ENCODE measurements at places on chromosomes 3 and 15. TPM values are rescaled to one million over a fixed set of nuclear protein-coding genes. Genes with fewer than 3 reads are reported as not detected.
A peak's percentile ranks its signal among the peaks of the same experiment; 100 is the strongest.

DNA sequence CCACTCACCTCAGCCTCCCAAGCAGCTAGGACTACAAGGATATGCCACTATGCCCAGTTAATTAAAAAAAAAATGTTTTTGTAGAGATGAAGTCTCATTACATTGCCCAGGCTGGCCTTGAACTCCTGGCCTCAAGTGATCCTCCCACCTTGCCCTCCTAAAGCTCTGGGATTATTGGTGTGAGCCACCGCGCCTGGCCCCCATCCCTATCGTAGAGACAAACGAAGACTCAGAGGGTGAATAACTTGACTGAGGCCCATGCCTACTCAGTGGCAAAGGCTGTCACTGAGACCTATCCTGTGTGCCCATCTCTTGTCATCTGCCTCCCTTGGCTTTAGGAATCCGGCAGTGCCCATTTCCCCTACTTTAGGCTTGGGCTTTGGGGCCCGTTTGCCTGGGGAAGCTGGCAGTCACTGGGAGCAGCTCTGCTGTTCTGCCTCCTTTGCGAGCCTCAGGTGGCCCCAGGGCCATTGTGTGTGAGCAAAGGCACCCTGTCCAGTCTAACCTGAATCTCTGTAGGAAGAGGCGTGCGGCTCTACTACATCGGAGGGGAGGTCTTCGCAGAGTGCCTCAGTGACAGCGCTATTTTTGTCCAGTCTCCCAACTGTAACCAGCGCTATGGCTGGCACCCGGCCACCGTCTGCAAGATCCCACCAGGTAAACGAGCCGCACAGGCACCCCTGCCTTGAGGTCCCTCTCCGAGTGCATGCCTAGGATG lies 70.1 kb downstream of the AAGAB start:
- no peaks in the 10 kb centered on the region for H3K36me3 ChIP-seq
- DNase-seq: no peak
- H3K27ac ChIP-seq: no peak overlapping the region
- peaks cover 9% of the 10 kb centered on the region for H3K4me1 ChIP-seq
- no peaks in the 10 kb centered on the region for H3K27me3 ChIP-seq
- no peak overlapping the region for H3K4me3 ChIP-seq

DNA sequence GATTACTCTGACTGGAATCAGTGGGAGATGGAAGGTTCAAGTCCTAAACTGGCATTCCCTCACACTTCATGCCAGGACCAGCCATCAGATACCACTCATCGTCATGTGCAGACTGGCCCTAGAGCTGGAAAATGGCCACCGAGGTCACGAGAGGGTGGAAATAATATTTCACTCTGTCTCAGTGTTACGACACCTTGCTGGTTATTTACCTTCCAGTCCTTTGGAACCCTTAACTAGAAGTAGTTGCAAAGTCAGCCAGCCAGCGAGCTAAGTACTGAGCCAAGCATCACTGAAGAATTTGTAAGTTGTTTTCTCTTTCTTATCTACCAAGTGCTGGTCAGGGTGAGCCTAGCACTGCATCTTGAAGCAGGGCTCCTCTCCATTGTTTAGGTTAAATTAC lies 309.9 kb upstream of the RASGRP1 start:
- DNase-seq: no peak
- H3K36me3 ChIP-seq: no peaks in the 10 kb centered on the region
- no peak overlapping the region for H3K27ac ChIP-seq
- H3K27me3 ChIP-seq: no peaks in the 10 kb centered on the region
- H3K4me3 ChIP-seq: no peak overlapping the region

GRCh38 chr3:141875893-141876380 lies 506 bp upstream of the ATP1B3 start:
- no peaks in the 10 kb centered on the region for H3K36me3 ChIP-seq
- peak overlapping the region; percentile 68 for H3K4me3 ChIP-seq
- no peaks in the 10 kb centered on the region for H3K27me3 ChIP-seq
- peak; percentile 55 for DNase-seq
- H3K27ac ChIP-seq: peak overlapping the region; percentile 99

DNA sequence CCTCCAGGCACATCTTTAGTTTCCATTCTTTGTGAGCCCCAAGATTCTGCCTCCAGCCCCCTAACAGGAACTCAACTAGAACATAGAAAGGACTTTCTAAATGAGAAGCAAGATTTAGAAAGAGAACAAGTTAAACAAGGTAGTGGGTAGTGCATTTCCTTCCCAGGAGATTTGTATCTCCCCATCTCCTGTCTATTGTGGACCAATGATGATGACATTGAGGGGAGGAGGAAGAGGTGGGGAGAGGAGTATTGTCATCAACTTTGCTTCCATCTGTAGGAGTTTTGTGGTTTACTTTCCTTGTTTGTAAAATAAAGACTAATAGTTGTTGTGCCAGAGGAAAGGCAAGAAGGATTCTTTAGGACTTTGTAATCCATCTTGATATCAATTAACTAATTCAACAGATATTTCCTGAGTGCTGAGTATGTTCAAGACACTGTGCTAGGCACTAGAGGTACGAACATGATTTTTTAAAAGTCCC lies 235.3 kb upstream of the ROPN1 start:
- H3K36me3 ChIP-seq: no peaks in the 10 kb centered on the region
- no peaks in the 10 kb centered on the region for H3K27me3 ChIP-seq
- no peaks in the 10 kb centered on the region for H3K4me1 ChIP-seq
- H3K27ac ChIP-seq: no peak overlapping the region
- DNase-seq: no peak

Gene TNNC1
- 10.1 TPM for total RNA-seq

GRCh38 chr3:146395164-146395563 lies 74.2 kb downstream of the PLSCR2 start:
- H3K4me1 ChIP-seq: no peaks in the 10 kb centered on the region
- no peaks in the 10 kb centered on the region for H3K36me3 ChIP-seq
- H3K27ac ChIP-seq: no peak overlapping the region
- no peak for DNase-seq
- H3K27me3 ChIP-seq: no peaks in the 10 kb centered on the region

Gene CMC1
- 21.4 TPM for total RNA-seq

- H3K4me1 ChIP-seq: peaks cover 20% of the 10 kb centered on the region
- H3K27me3 ChIP-seq: no peaks in the 10 kb centered on the region
- H3K36me3 ChIP-seq: no peaks in the 10 kb centered on the region
These were observed 3.8 kb upstream of the SLCO3A1 start for GRCh38 chr15:91849749-91850161.

Gene RTP3
- total RNA-seq: not detected

DNA sequence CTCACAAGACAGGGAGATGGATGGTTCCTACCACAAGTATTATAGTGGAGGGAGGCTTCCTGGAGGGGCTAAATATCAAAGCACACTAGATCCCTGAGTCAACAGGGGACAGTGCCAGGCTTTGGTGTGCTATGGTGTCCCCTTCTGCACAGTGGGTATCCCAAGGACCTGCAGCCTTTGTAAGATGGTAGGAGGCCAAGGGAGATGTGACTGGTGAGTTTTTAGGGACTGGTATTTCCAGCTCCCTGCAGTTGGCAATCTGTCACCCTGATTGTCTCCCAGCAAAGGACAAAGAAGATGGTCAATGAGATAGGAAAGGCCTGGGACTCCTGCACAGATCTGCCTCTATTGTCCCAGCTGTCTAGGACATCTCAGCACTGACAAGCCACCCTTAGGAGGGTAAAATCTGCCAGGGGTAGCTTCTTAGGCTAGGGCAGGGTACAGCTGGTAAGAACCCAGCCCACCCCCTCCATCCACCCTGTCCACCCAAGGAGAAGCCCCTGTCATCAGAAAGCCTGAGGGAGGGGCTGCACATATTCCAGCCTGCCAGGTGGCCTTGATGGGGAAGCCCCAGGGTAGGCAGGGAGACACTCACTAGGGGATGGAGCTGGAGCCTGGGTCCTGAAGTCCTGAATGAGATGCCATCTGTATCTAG lies 631 bp downstream of the CYP1A1 start:
- H3K27ac ChIP-seq: no peak overlapping the region
- no peaks in the 10 kb centered on the region for H3K4me1 ChIP-seq
- H3K36me3 ChIP-seq: no peaks in the 10 kb centered on the region

DNA sequence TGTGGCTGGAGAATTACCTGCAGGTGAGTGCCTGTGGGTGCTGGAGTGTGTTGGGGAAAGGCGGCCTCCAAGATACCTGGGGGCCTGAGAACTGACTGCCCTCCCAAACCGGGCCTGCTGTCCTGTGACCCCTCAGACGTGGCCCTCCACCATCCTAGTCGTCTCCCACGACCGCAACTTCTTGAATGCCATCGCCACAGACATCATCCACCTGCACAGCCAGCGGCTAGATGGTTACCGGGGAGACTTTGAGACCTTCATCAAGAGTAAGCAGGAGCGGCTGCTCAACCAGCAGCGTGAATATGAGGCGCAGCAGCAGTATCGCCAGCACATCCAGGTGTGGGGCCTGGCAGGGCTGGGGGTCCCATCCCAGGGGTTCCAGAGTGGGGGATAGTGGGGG lies 3.4 kb downstream of the ABCF3 start:
- peaks cover 24% of the 10 kb centered on the region for H3K4me1 ChIP-seq
- no peak for DNase-seq
- H3K27ac ChIP-seq: no peak overlapping the region
- H3K36me3 ChIP-seq: no peaks in the 10 kb centered on the region
- no peaks in the 10 kb centered on the region for H3K27me3 ChIP-seq
- H3K4me3 ChIP-seq: no peak overlapping the region

DNA sequence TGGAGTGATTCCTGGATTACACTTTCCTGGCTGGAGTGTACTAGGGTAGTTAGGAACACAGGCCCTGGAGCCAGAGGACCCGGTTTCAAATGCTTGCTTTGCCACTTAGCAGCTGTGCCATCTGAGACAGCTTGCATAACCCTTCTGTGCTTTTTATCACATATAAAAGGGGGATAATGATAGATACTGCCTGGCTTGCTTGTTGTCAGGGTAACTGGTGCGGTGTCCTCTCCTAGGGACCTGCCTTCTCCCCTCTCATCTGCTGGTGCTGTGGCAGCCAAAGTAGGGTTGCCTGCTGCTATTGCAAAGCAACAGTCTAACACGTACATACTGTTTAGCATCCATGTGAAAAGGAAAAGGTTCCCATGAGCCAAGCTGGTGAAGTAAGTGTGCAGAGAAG lies 137.8 kb downstream of the LRTM1 start:
- H3K36me3 ChIP-seq: no peaks in the 10 kb centered on the region
- H3K27me3 ChIP-seq: no peaks in the 10 kb centered on the region
- H3K27ac ChIP-seq: no peak overlapping the region
- no peaks in the 10 kb centered on the region for H3K4me1 ChIP-seq

DNA sequence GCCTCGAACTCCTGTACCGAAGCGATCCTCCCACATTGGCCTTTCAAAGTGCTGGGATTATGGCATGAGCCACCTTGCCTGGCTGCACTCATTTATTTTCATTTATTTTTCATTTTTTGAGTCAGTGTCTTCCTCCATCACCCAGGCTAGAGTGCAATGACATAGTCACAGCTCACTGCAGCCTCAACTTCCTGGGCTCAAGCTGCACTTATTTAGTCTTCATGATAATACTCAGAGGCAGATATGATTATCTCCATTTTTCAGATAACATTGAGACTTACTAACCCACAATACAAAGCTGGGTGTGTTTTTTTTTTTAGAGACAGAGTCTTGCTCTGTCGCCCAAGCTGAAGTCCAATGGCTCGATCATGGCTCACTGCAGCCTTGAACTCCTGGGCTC lies 10.0 kb downstream of the PRKCI start:
- no peaks in the 10 kb centered on the region for H3K27me3 ChIP-seq
- no peaks in the 10 kb centered on the region for H3K4me1 ChIP-seq
- H3K4me3 ChIP-seq: no peak overlapping the region

GRCh38 chr15:84731774-84732173 lies 15.8 kb upstream of the SEC11A start:
- H3K36me3 ChIP-seq: no peaks in the 10 kb centered on the region
- no peak overlapping the region for H3K27ac ChIP-seq
- no peaks in the 10 kb centered on the region for H3K27me3 ChIP-seq
- H3K4me3 ChIP-seq: no peak overlapping the region
- no peaks in the 10 kb centered on the region for H3K4me1 ChIP-seq

Gene TGM4
- 2.2 TPM for total RNA-seq

DNA sequence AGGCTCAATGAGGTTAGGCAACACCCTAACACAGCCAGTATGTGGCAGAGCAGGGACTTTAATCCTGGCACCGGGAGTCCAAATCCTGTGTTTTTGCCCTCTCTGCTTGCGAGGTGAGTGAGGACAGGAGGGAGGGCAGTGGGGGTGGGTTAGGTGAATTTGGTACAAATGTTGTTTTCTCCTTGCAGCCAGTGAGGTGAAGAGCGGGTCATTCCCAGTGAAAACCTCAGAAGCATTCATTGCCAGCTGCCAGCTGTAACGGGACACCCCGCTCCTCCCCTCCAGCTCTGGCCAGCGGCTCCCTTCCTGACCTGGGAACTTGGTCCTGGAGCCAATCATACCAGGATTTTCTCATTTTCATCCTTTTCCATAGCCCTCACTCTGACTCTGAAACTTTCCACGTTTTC lies 45.7 kb upstream of the RAB6B start:
- no peak overlapping the region for H3K4me3 ChIP-seq
- DNase-seq: no peak
- H3K36me3 ChIP-seq: no peaks in the 10 kb centered on the region
- no peaks in the 10 kb centered on the region for H3K4me1 ChIP-seq

- H3K27ac ChIP-seq: no peak overlapping the region
- H3K4me3 ChIP-seq: no peak overlapping the region
- peaks cover 10% of the 10 kb centered on the region for H3K4me1 ChIP-seq
- H3K36me3 ChIP-seq: no peaks in the 10 kb centered on the region
- DNase-seq: no peak
These were observed 2.9 kb upstream of the MANF start for GRCh38 chr3:51382076-51382745.

GRCh38 chr3:125072749-125073389 lies 17.1 kb upstream of the HEG1 start:
- no peaks in the 10 kb centered on the region for H3K4me1 ChIP-seq
- H3K36me3 ChIP-seq: no peaks in the 10 kb centered on the region

DNA sequence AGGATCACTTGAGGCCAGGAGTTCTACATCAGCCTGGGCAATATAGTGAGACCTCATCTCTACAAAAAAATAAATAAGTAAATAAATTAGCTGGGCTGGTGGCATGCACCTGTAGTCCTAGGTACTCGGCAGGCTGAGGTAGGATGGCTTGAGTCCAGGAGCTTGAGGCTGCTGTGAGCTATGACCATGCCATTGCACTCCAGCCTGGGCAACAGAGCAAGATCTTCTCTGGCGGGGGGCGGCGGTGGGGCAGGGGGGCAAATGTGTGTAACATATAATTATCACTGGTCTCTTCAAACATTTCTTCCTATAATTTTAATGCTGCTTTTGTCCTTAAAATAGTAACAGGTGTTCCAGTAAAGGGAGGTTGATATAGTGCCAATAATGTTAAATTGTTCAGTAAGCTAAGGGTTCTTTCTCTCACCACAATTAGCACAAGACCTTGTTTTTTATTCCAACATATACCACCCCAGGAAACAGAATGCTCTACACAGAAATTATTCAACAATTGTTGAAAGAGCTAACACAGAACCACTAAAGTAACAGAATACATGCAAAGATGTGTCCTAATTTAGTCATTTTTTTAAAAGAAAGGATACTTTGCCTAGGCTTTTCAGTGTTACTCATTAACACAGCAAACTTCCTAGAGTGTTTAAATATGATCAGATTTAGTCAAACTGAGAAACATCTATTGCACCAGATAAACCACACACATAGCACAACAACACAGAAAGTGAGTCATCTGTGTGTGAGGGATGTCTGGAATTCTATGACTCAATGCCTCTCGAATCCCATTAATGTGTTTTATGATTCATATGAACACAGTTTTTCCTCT lies 29.1 kb downstream of the ANKRD28 start:
- no peaks in the 10 kb centered on the region for H3K4me1 ChIP-seq
- H3K27me3 ChIP-seq: no peaks in the 10 kb centered on the region
- H3K36me3 ChIP-seq: no peaks in the 10 kb centered on the region
- peak; percentile 33 for DNase-seq
- no peak overlapping the region for H3K27ac ChIP-seq

Gene ZPLD1
- not detected for total RNA-seq

Gene NR1I2
- total RNA-seq: 0.91 TPM

Measured in adrenal gland (tissue), 19 donors.